ENCODE measurements at places on chromosomes 2 and 18.

DNA sequence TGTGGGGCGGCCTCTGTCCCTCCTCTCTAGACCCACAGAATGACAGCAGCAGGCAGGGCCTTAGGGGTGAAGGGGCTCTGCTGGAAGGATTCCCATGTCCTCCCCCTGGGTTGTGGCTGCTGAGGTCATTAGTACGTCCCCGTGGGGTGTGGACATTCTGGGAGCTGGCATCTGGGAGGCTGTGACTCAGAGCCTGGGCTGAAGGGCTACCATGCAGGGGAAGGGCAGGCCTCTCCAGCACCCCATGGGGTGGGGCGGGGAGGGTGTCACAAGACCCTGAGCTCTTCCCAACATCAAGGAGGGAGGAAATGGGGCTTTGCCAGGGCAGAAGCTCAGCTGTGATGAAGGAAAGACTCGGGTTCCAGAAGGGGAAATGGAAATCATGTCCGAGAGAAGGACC lies 105.8 kb upstream of the SMAD2 start:
- no peak for DNase-seq

DNA sequence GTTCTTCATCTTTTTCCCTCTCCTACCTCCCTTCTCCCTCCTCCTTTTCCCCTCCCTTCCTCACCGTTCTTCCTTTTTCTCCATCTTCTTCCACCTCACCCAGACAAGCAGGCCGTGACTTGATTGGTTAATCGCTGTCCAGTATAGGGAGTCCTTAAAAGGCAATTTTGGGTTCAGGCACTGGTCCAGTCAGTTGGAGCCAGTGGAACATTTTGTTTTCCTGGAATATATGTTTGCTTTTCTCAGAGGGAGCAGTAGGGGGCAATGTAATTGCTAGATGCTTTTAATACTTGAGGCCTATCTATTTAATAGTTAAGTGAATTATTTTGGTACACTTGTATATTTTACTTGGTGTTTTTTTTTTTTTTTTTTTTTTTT lies 15.0 kb downstream of the ELAC1 start:
- DNase-seq = no peak

GRCh38 chr2:189982780-189983394 lies 79.6 kb downstream of the MSTN start:
- no peak for DNase-seq

DNA sequence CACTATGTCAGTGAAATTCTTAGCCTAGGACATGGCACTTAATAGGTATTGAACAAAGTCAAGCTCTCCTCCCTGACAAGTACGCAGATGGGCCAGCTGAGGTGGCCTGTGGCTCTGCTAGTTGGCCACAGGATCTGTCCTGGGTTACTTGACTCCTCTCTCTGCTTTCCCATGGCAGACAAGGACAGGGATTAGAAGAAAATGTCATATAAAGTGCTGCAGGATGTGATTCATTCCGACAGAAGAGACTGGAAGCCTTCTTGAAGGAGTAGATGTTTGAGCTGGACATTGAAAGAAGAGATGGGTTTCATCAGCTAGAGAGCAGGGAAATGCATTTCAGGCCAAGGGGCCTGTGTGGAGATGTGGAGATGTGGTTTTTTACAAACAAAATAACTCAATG lies 46.7 kb downstream of the SMAD7 start:
- no peak for DNase-seq

- DNase-seq = no peak
These were observed 42.1 kb upstream of the ERMN start for GRCh38 chr2:157367704-157368103.
